ENCODE measurements at places on chromosomes 6 and 20. TPM values are rescaled to one million over a fixed set of nuclear protein-coding genes. Genes with fewer than 3 reads are reported as not detected.

DNA sequence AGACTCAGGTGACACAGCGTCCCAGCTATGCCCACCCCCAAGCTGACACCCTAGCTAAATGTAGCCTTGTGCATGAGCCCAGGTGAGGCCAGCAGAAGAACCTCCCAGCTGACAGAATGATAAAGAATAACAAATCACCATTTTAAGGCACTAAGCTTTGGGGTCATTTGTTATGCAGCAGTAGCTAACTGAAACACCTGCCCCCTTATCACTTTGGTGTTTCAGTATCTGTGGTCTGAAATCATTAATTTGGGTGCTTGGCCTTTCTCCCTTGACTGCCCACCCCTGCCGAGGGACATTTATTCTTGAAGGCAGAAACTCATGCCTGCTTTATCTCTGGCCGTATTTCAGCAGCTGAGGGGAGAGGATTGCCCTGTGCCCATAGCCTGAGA, 30.0 kb downstream of the DACT2 start:
- no peak for DNase-seq

DNA sequence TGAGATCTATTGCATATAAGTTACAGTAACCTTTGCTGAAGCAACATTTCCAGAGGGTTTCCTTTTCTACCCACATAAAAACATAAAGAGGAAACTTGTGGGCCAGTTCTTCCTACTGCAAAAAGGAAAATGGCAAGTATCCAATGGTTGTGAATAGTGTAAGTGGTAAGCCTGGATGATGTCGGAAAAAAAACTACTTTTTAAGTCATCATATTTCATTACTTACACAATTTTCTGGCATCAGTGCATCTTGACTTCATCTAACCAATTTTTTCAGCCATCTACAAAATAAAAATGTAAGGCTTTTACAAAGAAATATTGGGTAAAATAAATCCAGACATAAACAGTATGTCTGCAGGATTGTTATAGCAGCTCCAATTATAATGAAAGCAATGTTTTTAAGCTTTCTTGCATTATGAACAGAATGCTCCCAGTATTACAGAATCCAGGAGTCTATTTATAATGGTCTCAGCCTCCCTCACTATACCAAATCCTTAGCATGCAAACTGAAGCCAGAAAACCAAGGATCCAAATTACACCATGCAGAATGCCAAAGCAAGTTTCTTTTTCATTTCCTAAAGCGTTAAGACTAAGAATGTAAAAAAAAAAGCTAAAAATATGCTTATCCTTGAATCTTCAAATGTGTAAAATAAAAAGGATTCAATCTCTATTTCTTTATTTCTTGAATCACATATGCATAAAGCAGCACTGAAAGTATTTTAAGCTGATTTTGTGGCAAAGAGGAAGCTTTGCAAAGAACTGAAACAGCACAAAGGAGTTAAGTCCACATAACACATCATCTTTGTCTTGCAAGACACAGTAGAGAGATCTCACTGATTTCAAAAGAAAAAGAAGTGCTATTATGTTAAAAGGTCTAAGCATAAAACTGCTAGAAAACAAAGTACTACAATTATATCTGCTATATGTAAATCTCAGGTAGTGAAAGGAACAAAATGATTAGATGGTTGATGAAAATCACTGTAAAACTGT, 126.8 kb upstream of the HMGCLL1 start:
- no peak for DNase-seq

DNA sequence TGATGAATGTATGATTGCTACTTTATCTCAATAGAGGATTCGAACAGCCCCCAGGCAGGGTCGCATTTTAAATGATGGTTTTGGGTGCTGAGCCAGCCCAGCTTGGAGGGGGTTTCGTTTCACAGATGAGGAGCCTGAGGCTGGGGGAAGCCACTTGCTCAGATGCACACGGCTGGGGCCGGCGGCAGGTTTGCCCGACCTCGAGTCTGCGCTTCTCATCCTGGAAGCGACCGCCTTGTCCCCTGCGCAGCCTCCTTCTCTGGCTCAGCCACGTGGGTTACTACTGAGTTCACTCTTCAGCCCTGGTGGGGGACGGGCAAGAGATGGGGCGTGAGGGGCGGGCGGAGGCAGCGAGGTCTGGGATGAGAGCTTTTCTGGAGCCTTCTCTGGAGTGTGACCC, 25.3 kb downstream of the NTSR1 start:
- no peak for DNase-seq

KIF25 gene
- not detected for total RNA-seq

GRCh38 chr6:96992343-96992730, 67.8 kb downstream of the KLHL32 start:
- no peak for DNase-seq

GPR63 gene
- total RNA-seq, result 0.27 TPM

DNA sequence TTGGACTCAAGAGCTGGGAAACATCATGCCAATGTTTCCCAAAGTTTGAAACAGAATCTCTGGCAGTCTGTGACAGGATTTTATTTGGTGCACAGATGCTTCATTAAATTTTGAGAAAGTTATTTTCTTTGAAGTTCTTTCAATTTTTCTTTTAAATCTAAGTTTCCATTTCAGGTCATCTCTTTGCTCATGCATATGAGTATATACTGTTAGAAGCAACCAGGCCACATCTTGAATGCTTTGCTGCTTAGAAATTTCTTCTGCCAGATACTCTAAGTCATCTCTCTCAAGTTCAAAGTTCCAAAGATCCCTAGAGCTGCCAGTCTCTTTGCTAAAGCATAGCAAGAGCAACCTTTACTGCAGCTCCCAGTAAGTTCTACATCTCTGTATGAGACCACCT, 59.1 kb upstream of the CCDC28A start:
- DNase-seq, result no peak

GRCh38 chr6:72217626-72218025, 331.3 kb downstream of the RIMS1 start:
- DNase-seq, result no peak

GRCh38 chr6:27141529-27142015, 105.9 kb upstream of the PRSS16 start:
- DNase-seq, result no peak

DNA sequence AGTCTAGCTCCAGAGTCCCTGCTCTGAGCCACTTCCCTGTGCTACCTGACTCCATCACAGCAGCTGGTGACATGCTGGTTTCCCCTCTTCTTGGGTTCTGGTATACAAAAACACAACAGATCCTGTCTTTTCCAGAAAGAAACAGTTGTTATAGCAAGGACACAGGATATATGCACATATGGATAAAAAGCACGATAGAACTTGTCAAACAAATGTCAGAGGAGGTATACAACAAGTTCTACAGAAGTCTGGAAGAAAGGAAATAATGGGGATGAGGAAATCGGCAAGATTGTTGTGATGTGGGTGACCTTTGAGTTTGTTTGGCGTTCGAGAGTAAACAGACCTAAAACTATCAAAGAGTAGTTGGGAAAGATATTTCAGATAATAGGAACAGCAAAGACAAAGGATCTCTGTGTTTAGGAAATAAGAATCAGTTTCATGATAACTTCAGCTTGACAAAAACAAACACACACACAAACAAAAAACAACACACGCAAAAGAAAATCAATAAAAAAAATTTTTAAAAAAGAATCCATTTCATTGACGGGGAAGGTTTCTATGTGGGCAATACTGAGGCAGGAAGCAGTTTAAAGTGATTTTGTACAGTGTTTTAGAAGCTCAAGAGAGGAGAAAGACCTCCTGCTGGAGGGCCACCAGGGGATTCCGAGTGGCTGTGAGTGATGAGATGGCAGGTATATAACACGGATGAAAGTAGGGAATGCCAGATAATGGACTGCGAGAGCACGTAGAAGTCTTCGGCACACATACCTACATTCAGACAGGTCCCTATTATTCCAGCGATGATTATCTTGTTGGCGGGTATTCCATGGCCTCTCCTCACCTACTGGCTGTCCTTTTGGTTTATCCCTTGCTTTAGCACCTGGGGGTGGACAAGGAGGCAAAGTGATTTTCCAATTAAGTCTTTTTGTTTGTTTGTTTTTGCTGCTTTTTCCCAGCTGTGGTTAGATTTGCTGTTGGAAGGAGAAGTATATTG, 174.9 kb downstream of the HS3ST5 start:
- no peak for DNase-seq

GRCh38 chr6:33418690-33419291, 884 bp upstream of the CUTA start:
- DNase-seq, result no peak

- no peak for DNase-seq
These were observed 217.1 kb downstream of the PTPRT start for GRCh38 chr20:42972591-42972990.

GRCh38 chr20:4130404-4131189, 115.2 kb upstream of the RNF24 start:
- DNase-seq, result peak; percentile 46

DNA sequence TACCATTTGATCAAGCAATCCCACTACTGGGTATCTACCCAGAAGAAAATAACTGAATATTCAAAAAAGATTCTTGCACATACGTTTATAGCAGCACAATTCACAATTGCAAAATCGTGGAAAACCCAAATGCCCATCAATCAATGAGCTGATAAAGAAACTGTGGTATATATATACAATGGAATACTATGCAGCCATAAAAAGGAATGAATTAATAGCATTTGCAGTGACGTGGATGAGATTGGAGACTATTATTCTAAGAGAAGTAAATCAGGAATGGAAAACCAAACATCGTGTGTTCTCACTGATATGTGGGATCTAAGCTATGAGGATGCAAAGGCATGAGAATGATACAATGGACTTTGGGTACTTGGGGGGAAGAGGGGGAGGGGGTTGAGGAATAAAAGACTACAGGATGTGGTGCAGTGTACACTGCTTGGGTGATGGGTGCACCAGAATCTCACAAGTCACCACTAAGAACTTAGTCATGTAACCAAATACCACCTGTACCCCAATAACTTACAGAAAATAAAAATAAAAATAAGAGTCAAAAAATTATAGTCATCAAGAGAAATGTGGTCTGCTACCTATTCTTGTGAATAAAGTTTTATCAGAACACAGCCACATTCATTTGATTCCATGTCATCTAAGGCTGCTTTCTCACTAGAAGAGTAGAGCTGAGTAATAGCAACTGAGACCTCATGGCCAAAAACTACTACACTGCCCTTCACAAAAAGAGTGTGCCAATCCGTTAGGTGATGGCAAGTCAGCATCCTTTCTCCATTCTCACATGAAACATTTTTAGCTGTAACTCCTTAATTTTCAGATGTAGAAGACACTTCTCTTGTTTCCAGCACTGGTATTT, 8.7 kb upstream of the HUS1B start:
- DNase-seq, result no peak

SGK1 gene
- total RNA-seq, result 63.2 TPM

DNA sequence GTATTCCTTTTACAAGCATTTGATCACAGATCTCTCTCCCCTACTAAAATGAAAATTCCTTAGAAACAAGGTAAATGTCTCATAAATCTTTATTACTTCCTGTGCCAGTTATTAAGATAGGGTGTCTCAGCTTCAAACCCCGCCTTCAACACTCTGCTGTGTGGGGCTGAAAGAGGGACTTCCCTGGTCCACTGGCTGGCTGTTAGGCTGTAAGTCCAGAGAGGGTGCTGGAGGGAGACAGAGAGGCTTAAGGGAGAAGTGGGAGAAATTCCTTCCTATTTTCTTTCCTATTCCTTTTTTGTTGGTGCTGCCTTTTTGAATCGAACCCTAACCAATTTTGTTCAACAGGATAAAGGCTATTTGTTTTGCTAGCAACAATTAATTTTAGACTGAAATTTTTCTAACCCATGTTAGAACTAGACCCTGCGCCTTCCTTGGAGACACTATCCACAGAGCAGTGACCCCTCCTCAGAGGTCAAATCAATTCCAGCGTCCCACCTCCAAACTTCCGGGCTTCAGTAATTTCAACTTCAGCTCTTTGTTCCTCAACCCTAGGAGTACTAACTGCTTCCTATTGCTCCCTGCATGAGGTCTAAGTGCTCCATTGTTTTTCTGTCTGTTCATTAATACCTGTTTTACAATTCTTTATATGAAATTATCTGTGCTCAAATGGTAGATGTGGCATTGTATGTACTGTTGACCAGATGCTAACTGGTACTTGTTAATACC, 207.5 kb upstream of the OPRM1 start:
- DNase-seq, result no peak

CDK19 gene
- 17.8 TPM for total RNA-seq

- no peak for DNase-seq
These were observed 62.0 kb downstream of the TRERF1 start for GRCh38 chr6:42389736-42390135.

DNA sequence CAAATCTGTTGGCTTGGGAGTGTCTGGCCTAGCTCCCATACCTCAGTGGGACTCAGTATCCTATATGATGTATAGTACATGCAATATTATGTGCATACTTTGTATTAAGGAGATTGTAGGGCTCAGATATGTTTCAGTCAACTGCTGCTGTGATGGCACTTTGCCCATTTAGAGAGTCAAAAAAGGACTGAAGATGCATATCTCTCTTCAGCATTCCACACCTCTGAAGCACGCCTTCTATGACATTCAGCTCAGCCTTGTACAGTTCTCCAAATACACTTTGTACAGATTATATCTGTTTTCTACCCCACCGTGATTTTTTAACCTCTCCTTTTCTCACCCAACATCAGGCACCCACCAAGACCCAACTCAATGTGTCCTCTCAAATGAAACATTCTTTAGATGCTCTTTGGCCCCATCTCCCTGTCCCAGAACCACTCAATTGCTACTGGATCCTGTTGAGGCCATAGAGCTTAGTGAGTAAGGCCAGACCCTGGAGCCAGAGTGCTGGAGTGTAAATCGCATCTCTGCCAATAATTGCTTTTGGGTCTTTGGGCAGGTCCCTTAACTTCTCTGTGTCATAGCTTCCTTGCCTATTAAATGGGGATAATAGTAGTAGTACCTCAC, 15.6 kb downstream of the ENPP1 start:
- DNase-seq, result no peak

DNA sequence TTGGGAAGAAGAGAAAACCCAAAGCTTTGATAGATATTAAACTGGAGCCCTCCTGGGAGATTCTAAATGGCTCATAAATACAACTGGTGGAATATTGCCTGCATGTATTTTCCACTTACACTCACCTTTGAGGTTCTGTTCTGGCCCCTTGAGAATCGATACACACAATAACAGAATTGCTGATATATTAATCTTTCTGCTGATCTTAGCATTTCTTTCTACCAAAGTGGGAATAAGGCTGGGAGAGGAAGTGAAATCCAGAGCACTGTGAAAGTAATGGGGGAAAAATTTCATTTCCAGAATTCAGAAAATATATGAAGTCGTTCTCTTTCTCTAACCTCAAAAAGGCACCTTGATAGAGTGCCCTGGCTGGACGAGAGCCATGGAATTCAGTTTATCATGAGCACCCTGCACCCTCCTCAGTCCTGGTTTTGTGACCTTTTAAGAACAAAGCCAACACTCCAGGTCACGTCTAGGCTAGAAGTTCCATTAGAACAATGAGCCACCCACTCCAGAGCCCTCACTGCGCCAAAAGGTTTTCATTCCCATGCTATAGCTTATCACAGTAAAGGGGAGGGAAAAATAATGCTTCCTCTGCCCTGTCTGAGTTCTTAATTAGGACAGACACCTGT, 244.5 kb downstream of the CD83 start:
- no peak for DNase-seq

GRCh38 chr6:100453701-100454521, 10.8 kb downstream of the SIM1 start:
- no peak for DNase-seq

PRDM13 gene
- not detected for total RNA-seq
